Dermis blood vessel endothelial cell (primary cell): ENCODE measurements at places on chromosomes 7 and 10.

DNA sequence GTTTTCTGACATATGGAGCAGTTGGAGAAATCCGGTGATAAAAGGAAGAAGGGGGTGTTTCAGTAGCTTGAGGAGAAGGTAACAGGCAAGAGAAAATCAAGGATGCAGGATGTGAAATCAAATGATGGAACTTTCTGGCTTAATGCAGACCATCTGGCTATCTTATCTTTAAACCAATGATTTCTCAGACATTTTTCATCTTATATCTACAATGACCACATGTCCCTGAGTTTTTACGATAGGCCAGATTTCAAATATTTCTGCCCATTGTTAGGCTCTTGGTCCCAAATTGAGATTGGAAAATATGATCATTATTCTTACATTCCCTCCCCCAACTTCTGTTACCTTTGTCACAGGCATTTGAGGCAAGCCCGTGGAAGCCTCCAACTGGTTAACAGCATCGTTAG lies 486.8 kb downstream of the SUGCT start:
- no peak for DNase-seq

DNA sequence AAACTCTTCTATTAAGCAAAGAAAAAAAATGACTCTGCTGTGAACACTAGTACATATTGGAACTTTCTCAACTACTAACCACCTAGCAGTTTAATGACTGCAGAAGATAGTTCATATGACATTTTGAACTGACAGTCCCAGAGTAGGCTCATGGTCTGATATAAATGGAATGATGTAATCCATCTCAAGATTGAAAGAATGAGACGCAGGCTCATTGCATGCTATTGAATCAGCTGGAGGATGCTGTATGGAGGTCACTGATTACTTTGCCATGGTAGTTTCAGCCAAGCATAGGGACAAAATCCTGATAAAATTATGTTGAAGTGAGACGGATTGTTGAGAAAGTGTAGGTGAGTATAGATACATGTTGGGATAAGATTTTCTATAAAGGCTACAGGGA lies 217.6 kb upstream of the SEMA3E start:
- DNase-seq = no peak

DNA sequence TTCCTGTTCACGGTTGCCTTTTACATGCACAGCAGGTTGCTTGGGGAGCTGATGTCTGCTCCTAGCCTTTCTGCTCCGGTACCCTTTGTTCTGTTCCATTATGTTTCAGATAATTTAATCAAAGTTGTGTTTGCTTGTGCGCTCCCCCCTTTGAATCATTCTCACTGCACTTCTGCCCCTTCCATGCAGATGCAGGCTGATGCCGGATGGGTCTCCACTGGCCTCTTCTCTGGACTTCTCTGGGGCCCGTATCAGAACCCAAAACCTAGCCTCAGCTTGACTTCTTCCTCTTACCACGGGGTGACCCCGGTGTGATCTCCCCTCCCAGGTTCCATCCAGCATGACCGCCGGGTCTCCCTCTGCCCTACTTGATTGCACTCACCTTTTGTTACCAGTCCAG lies 272.0 kb downstream of the DPP6 start:
- DNase-seq = no peak

- no peak for DNase-seq
These were observed 49.5 kb upstream of the ADAM12 start for GRCh38 chr10:126437635-126438406.

DNA sequence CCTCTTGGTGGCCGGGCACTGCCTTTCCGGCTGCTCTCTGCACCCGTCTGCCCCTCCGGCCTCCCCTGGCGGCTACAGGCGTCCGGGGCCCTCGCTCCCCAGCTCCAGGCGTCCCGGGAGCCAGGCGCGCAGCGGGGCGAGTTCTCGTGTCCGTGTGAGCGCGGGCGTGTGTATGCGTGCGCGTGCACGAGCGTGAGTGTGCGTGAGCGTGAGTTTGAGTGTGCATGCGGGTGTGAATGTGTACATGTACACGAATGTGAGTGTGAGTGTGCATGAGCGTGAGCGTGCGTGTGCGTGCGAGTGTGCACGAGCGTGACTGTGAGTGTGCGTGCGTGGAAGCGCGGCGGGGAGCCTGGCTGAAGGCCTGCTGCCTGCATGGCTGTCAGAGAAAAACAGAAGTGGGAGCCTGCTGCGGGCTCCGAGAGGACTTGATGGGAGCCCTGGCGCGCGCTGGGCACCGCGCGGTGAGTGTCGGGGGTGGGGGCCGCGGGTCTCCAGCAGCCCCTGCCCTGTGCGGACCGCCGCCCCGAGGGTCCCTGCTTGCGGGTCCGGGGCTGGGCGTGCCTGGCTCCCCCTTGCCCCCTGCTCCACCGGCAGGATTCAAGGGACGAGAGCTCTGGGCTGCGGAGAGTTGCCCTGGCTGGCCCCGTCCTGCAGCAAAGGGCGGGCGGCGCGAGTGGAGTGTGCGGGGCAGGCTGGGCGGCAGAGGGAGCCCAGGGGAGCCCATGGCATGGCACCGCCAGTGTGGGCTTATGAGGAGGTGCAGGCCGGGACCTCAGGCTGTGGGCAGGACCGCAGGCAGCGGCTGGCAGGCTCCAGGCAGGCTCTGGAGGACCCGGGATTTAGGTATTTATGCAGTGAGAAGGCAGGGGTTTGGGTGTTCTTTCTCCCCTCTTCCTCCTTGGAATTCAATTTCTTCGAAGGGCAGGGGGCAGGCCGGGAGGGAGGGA lies 75.8 kb upstream of the EN2 start:
- no peak for DNase-seq

GRCh38 chr10:35347121-35347562 lies 10.8 kb downstream of the CCNY start:
- no peak for DNase-seq

- no peak for DNase-seq
These were observed 93.6 kb upstream of the MXI1 start for GRCh38 chr10:110113670-110114337.

DNA sequence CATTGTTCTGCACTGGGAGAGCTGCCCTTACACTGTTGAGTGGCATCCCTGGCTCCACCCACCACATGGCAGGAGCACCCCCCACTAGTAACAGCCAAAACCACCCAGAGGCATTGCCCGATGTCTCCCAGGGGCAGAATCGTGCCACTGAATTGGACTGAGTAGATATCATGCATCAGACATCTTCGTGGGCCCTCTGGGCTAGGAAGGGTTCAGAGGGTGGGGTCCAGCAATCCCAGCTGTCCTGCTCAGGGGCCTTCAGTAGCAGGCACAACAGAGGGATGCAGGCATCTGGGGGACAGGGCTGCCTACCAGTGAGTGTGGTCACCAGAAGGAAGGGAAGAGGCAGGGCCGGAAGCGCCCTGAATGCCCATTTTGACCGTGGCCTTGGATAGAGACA lies 119.7 kb upstream of the PPP2R2D start:
- no peak for DNase-seq

- DNase-seq = no peak
These were observed 579 bp downstream of the KEL start for GRCh38 chr7:142961595-142961972.

DNA sequence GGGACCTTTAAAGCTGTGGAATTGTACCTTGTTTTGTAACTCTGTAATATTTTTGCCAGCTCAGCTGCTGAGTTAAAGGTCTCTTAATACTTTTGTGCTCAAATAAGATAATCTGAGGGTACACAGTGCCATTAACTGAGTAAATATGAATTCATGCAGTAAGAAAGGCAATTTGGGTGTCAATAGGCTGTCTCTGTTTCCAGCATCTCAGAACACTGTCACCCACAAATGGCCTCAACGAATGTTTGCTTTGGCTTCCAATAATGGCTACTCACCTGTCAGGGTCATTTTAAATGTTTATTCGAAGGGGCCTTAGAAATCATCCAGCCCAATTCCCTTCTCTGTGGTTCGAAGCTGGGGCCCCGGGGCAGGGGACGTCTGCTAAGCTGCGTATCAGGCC lies 225.4 kb downstream of the ZMYND11 start:
- no peak for DNase-seq

GRCh38 chr7:97219237-97219636 lies 101.7 kb downstream of the SDHAF3 start:
- DNase-seq = no peak

DNA sequence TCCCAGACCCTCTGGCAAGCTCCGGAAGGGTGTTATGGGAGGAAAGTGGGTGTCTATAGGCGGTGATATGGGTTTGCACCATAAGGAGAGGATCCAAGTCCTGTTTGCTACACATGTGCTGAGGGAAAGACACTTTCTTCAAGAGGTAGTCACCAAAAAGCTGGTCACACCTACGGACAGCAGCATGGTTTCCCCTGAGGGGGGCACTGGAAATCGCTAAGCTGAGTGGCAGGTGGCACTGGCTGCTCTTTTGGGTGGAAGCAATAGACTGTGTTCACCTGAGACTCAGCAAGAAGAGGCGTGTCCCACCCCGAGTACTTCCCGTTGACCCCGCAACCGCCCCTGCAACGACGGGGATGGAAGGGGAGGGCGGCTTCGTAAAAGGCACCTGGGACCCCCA lies 1.8 kb upstream of the FOXI2 start:
- DNase-seq = no peak

- DNase-seq = no peak
These were observed 132.7 kb downstream of the ARID5B start for GRCh38 chr10:62034096-62034640.

DNA sequence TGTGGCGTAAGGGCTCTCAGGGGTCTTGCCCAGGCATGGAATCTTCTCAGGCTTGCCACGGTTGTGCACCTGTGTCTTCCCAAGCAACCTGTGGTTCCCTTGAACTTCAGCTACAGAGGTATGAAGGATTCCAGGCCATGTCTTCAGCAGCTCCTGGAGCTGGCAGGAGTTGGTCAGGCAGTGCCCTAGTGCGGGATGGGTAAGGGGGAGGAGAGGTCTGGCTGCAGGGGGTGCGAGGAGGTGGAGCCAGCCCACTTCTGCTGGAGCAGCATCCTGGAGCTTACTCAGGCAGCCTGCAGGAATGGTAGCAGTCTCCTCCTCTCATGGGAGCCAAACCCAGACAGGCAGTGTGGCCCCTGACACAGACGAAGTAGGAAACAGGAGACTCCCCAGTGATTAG lies 3.8 kb upstream of the TRIL start:
- DNase-seq = no peak

GRCh38 chr10:101464082-101464481 lies 110.1 kb downstream of the BTRC start:
- no peak for DNase-seq

DNA sequence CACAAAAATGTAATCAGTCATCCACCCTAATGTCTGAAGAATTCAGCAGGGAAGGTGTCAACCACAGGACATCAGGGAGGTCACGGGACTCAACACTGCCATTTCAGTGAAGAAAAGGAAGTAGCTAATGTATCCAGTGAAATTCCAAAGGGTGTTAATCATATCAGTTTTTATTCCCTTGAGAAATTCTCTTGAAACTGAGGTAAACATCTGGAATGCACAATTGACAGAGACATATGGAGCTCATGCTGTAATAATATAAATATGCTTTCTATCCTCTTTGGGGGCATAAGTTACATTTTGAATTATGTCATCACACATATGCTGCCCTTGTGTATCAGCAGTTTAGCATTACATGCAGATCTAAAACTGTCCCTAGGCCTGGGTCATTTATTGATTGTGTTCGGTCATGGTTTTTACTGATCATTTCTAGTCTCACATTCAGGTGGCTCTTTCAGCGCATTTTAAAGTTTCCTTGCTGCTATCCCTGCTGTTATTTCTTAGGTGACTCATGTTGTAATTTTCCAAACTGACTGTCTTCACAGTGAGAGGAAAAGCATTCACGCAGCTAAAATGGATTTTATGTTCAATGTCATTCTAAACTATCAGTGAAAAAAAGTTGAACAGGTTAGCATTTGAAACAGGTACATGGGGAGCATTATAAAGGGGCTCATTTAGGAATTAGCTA lies 273.9 kb downstream of the TSPAN12 start:
- DNase-seq = peak; percentile 65

DNA sequence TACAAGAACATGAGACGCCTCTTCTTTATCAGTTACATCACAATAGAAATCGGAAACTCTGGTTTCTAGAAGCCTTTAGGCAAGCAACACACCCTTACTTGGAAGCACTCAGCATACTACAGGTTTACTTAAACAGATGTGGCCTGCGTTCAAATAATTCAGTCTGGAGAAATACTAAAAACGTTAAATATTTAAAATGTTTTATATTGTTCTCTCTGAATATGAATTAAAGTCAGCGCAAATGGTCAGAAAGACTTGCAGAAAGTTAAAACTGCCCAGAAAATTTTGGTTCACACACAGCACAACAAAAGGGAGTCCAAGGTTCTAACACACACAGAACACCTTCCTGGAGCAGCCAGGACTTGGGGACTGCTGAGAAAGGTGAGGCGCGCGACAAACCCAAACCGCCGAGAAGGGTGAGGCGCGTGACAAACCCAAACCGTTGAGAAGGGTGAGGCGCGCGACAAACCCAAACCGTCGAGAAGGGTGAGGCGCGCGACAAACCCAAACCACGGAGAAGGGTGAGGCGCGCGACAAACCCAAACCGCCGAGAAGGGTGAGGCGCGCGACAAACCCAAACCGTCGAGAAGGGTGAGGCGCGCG lies 25.8 kb downstream of the ESYT2 start:
- DNase-seq = no peak

DNA sequence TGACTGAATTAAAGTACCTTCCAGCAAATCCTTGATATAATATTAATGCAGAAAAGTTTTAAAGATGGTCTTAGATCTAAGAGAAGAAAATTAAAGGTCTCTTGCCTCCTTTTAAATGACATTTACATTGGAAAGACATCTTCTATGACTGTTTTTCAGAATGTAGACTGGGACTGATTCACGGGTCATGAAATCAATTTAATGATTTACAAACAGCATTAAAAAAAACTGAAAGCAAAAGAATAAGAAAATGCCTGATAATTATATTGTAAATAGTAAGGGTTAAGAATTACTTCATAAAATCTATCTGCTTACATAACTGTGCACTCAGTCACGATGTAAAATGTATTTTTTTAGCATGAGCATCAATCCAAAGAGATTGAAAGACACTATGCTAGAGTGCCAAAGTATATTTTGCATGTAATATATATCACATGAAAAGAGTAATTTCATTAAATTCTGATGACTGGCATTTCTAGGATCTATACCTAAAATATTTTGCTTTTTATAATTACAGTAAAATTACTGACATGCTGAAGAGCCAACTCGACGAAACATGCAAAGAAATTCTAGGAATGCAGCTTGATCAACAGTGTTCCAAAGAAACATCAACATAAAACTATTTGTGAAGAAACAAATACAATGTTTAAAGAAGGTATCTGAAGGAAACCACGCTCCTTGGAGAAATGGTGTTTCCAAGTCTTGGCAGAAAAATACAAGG lies 35.1 kb downstream of the RTKN2 start:
- DNase-seq = no peak

- no peak for DNase-seq
These were observed 3.1 kb downstream of the INA start for GRCh38 chr10:103280031-103280430.

- DNase-seq = no peak
These were observed 1052.3 kb upstream of the PHF14 start for GRCh38 chr7:9921326-9921725.

DNA sequence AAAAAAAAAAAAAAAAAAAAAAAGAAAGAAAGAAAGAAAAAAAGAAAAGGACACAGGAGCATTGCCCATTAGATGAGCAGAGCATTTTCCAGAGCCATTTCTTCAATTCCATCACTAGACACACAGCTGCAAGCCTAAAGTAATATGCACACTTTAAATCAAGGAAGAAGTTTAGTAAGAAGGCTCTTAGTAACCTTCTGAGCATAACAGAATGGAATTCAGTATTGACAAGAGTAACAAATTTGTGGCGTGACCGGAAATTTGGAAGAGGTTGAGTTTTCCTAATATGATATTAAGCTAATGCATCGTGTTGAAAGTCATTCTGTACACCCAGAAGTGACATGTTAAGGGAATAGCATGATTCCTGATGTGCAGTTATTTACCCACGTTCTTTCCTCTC lies 35.3 kb downstream of the SMURF1 start:
- DNase-seq = no peak

- DNase-seq = peak; percentile 47
These were observed 54.3 kb upstream of the SMNDC1 start for GRCh38 chr10:110358869-110359629.
